ENCODE measurements at places on chromosomes 6 and 20.

GRCh38 chr6:149190224-149190831, 127.2 kb upstream of the TAB2 start:
- no peak overlapping the region for H3K27ac ChIP-seq
- peaks cover 7% of the 10 kb centered on the region for H3K4me1 ChIP-seq
- no peak overlapping the region for H3K4me3 ChIP-seq
- no peaks in the 10 kb centered on the region for H3K27me3 ChIP-seq
- peak; percentile 50 for DNase-seq

GRCh38 chr20:38452880-38453624, 17.9 kb upstream of the SNHG17 start:
- H3K27ac ChIP-seq, result no peak overlapping the region
- no peak for DNase-seq
- no peak overlapping the region for H3K4me3 ChIP-seq
- H3K36me3 ChIP-seq, result peaks cover 11% of the 10 kb centered on the region
- H3K27me3 ChIP-seq, result no peaks in the 10 kb centered on the region

DNA sequence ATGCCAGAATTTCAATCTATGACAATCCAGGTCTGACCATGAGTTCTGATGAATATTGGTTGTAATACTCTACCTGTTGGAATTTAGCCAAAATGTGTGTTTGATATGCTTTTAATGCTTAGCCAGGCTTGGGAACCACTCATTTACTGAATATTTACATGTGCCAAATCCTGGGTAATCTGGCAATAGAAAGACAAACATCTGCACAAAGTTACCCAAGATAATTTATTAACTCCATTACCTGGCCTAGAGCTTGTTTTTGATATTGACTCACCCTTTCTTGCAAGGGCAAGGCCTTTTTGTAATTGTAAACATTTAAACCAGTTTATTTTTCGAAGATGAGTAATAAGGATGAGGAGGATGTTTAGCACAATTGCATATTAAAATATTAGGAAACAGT, 13.5 kb upstream of the CD2AP start:
- H3K4me3 ChIP-seq, result no peak overlapping the region
- no peaks in the 10 kb centered on the region for H3K4me1 ChIP-seq

DNA sequence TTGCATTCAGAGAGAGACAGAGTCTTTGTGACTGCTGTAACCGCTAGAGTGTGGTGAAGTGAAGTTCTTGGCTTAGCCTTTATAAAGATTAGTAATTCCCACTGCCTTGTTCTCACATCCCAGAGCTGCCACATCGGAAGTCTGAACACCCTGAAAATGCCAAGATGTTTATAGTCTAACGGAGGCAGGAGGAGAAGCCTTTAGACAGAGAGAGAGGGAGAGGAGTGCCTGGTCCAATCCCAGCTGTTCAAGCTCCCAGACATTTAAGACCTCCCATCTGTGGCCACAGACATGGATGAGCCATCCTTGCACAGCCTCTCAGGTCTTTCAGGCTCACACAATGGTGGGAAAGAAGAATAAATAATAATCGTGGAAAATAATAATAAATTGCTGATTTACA, 1422.8 kb upstream of the EYS start:
- no peak overlapping the region for H3K4me3 ChIP-seq
- no peak overlapping the region for H3K27ac ChIP-seq
- no peaks in the 10 kb centered on the region for H3K4me1 ChIP-seq
- H3K36me3 ChIP-seq, result no peaks in the 10 kb centered on the region

DNA sequence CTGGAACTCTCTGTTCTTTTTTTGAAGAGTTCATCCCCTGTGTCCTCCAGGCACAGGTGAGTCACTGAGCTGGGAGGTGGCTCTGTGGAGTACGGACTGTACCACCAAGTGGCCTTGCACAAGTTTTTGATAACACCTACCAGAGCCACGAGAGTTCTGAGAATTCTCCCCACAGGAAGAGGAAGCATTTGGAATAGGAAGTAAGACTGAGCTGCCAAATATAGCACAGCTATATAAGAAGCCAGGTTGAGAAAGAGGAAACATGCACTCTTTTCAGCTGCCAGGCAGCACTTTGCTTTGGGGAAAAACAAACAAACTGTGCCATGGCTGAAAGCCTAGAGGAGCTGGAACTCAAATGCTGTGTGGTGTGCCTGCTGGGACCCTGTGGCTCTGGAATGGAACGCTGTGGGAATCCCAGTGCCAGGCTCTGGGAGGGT, 70.8 kb upstream of the RIPOR2 start:
- H3K4me3 ChIP-seq, result peak overlapping the region; percentile 32
- no peaks in the 10 kb centered on the region for H3K27me3 ChIP-seq
- DNase-seq, result no peak
- peaks cover 48% of the 10 kb centered on the region for H3K4me1 ChIP-seq

- no peak overlapping the region for H3K4me3 ChIP-seq
- H3K4me1 ChIP-seq, result peaks cover 29% of the 10 kb centered on the region
- H3K27me3 ChIP-seq, result no peaks in the 10 kb centered on the region
- DNase-seq, result no peak
- no peaks in the 10 kb centered on the region for H3K36me3 ChIP-seq
These were observed 180.9 kb downstream of the ARID1B start for GRCh38 chr6:156957931-156958547.

GRCh38 chr6:123925842-123926399, 122.3 kb downstream of the NKAIN2 start:
- no peak for DNase-seq
- H3K4me3 ChIP-seq, result no peak overlapping the region
- no peaks in the 10 kb centered on the region for H3K36me3 ChIP-seq
- H3K4me1 ChIP-seq, result no peaks in the 10 kb centered on the region
- no peaks in the 10 kb centered on the region for H3K27me3 ChIP-seq
- no peak overlapping the region for H3K27ac ChIP-seq

GRCh38 chr20:40472905-40473304, 216.1 kb downstream of the MAFB start:
- H3K27ac ChIP-seq, result no peak overlapping the region
- no peak overlapping the region for H3K4me3 ChIP-seq
- DNase-seq, result no peak
- H3K27me3 ChIP-seq, result no peaks in the 10 kb centered on the region
- H3K36me3 ChIP-seq, result no peaks in the 10 kb centered on the region

Measured in CD8-positive, alpha-beta memory T cell (primary cell).